Spleen (tissue), 13 donors: ENCODE measurements at places on chromosomes 4 and X. TPM values are rescaled to one million over a fixed set of nuclear protein-coding genes. Genes with fewer than 3 reads are reported as not detected.

CLIC2 gene
- 61.2 TPM for total RNA-seq

DNA sequence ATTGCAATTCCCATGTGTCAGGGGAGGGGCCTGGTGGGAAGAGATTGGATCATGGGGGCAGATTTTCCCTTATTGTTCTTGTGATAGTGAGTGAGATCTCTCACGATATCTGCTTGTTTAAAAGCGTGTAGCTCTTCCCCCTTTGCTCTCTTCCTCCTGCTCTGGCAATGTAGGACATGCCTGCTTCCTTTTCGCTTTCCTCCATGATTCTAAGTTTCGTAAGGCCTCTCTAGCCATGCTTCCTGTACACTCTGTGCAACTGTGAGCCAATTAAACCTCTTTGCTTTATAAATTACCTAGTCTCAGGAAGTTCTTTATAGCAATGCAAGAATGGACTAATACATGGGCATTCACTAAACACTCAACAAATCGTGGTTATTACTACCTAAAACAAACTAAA is 37.2 kb upstream of the PAPSS1 start:
- peaks cover 5% of the 10 kb centered on the region for H3K4me1 ChIP-seq
- H3K36me3 ChIP-seq, result no peaks in the 10 kb centered on the region
- no peak for DNase-seq
- H3K27ac ChIP-seq, result no peak overlapping the region

GRCh38 chrX:17547658-17548057 is 172.7 kb downstream of the NHS start:
- peaks cover 6% of the 10 kb centered on the region for H3K27me3 ChIP-seq
- H3K36me3 ChIP-seq, result no peaks in the 10 kb centered on the region
- H3K4me3 ChIP-seq, result no peak overlapping the region
- H3K4me1 ChIP-seq, result no peaks in the 10 kb centered on the region
- no peak overlapping the region for H3K27ac ChIP-seq
- DNase-seq, result no peak

GRCh38 chr4:112770114-112770513 is 133.2 kb downstream of the LARP7 start:
- H3K4me3 ChIP-seq, result no peak overlapping the region
- H3K4me1 ChIP-seq, result no peaks in the 10 kb centered on the region
- no peak overlapping the region for H3K27ac ChIP-seq
- H3K36me3 ChIP-seq, result no peaks in the 10 kb centered on the region
- no peaks in the 10 kb centered on the region for H3K27me3 ChIP-seq

GRCh38 chr4:185711726-185712125 is 100.3 kb downstream of the SORBS2 start:
- H3K4me1 ChIP-seq, result no peaks in the 10 kb centered on the region
- no peaks in the 10 kb centered on the region for H3K27me3 ChIP-seq
- DNase-seq, result no peak

DNA sequence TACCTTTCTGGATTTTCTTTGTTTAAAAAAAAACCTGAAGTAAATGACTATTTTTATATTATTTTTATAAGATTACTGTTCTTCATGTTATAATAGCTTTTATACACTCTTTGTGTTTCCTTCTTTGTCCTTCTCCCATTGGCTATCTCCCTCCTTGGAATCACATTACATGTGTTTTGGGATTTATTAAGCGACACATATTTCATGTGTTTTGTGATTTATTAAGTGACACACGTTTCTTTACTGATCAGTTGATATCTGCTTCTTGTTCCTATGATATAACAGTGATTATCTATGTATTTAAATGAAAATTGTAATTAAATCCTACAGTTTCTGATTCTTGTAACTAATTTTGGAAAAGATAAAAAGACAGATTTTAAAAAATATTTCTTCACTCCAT is 817.3 kb upstream of the AGA start:
- H3K27me3 ChIP-seq, result no peaks in the 10 kb centered on the region
- DNase-seq, result no peak
- H3K36me3 ChIP-seq, result no peaks in the 10 kb centered on the region
- H3K27ac ChIP-seq, result no peak overlapping the region
- no peaks in the 10 kb centered on the region for H3K4me1 ChIP-seq
- H3K4me3 ChIP-seq, result no peak overlapping the region

DNA sequence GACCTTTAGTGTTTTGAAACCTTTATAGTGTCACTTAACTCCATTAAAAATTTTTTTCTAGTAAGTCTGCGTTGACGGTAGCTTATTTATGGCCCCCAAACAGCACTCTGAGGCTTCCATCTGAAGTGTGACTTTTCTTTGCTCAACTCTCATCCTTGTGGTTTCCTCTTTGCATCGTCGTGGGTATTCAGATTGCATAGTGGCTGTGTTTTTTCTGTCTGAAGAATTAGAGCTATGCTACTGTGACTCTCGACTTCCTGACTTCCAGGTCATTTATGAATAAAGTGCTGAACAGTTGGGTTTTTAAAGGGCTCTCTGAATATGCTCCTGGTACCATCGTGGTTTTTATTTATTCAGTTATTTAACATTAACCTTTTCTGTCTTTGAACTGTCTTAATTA is 44.9 kb downstream of the JADE1 start:
- H3K4me1 ChIP-seq, result no peaks in the 10 kb centered on the region
- H3K27me3 ChIP-seq, result no peaks in the 10 kb centered on the region
- peaks cover 88% of the 10 kb centered on the region for H3K36me3 ChIP-seq
- peak overlapping the region; percentile 5 for H3K27ac ChIP-seq

DNA sequence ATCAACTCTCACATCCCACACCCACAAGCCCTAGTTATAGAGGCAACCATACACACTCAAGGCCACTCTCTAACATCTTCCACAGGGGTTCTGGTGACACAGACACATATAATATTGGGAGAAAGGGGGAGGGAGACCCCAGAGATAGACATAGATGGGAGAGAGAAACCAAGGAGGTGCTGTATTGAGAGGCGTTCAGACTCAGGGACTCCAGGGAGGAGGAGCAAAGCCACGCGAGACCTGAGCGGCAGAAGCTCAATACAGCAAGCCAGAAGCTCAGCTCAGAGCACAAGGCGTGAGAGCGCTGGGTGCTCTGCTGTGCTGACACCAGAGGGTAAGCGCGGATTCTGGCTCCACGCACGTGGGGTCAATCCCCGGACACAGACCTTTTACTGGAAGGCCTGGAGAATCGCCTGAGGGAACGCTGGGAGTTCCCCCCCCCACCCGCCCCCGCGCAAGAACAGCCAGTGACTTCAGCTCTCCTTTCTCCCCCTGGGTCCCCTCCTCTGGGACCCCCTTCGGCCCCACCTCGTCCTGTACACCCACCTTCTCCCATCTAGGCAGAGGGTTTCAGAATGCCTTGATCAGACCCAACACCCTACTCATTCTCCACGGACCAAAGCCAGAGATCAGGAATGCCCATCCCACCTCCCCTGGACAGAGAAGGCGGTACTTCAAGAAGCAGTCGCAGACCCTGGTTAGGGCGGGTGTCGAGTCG is 8.7 kb downstream of the MSX1 start:
- no peak overlapping the region for H3K27ac ChIP-seq
- DNase-seq, result no peak
- H3K36me3 ChIP-seq, result no peaks in the 10 kb centered on the region
- H3K27me3 ChIP-seq, result peaks cover 100% of the 10 kb centered on the region
- no peak overlapping the region for H3K4me3 ChIP-seq
- peaks cover 43% of the 10 kb centered on the region for H3K4me1 ChIP-seq

GRCh38 chrX:13965531-13965930 is 64.2 kb downstream of the GEMIN8 start:
- H3K4me3 ChIP-seq, result no peak overlapping the region
- no peaks in the 10 kb centered on the region for H3K27me3 ChIP-seq
- peak overlapping the region; percentile 16 for H3K27ac ChIP-seq
- H3K4me1 ChIP-seq, result no peaks in the 10 kb centered on the region

DNA sequence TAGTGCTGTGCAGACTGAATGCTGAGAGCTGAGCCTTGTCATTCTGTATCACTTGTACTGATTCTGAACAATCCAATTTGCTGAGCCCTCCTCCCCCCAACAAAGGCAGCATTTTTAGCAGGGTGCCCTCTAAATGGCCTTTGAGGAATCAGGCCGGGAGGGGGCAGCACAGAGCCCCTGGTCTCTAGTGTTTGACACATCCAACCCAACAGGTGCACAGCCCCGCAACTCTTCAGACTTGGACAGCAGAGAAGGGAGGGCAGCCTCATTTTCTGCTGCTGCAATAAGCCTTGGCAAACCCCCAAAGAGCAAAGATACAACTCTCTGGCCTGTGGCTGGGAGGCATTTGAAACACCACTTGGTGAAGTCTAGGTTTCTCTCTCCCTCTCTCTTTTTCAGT is 3.4 kb downstream of the ATP1B4 start:
- no peaks in the 10 kb centered on the region for H3K27me3 ChIP-seq
- no peak overlapping the region for H3K27ac ChIP-seq
- H3K4me1 ChIP-seq, result no peaks in the 10 kb centered on the region
- peak; percentile 79 for DNase-seq

GRCh38 chr4:137519406-137519805 is 12.9 kb downstream of the PCDH18 start:
- no peak overlapping the region for H3K4me3 ChIP-seq
- no peaks in the 10 kb centered on the region for H3K4me1 ChIP-seq
- no peak for DNase-seq
- no peaks in the 10 kb centered on the region for H3K36me3 ChIP-seq
- H3K27me3 ChIP-seq, result no peaks in the 10 kb centered on the region
- no peak overlapping the region for H3K27ac ChIP-seq

GRCh38 chrX:31580227-31580626 is 508.4 kb upstream of the FTHL17 start:
- H3K27ac ChIP-seq, result no peak overlapping the region
- H3K27me3 ChIP-seq, result no peaks in the 10 kb centered on the region
- no peak overlapping the region for H3K4me3 ChIP-seq
- H3K4me1 ChIP-seq, result no peaks in the 10 kb centered on the region
- DNase-seq, result no peak

DNA sequence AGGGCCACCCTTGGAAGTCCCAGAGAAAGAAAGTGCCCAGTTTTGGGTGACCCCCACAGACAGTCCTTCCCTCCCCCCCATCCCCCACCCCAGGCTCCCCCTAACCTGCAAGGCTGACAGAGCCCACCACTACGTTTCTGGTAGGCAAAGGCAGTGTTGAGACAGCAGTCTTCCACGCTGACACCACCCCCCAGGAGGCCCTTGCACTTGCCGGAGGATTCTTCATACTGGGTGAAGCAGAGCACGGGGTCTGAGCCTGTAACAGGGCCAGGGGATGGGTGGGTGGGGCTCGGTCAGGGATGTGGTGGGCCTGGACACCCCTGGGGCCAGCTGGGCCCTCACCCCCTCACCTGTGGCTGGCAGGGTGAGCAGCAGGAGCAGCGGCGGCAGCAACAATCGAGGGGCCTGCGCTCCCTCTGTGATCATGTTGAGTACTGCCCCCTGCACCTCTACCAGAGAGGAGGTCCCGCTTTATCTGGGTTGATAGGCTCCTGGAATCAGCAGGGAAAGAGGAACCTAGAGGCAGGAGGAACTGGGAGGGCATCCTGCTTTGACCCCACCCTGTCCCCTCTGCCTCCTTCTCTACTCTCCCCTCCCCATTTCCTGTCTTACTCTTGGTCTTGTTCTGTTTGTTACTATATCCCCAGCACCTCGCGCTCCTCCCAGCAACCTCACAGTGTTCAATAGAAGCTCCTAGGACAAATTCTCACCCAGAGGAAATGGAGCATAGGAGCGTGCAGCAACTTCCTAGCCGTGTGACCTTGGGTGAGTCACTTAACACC is at the start of gene CFP:
TSS of gene CFP (minus strand) at position 512 of the 782 bp plus-strand sequence. CDS start at position 426, 86 bp downstream.
- peaks cover 15% of the 10 kb centered on the region for H3K4me1 ChIP-seq
- DNase-seq, result no peak
- no peaks in the 10 kb centered on the region for H3K27me3 ChIP-seq
- peak within 1 kb of the TSS; percentile 10 for H3K4me3 ChIP-seq

DNA sequence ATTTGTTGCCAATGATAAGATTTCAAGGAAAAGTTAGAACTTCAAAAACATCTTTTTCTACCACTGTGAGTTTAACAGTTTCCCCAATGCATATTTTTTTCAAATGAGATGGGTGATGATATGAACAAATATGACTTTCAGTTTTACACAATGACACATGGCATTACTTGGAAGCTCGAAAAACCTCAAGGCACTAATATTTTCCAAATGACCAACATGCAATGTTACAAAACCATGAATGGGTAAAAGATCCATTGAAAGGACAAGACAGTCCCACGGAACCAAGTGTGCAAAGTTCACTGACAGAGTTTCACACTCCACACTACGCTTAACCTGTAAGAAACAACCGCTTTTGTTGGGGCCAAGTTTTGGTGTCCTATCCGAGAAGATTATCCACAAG is 84.5 kb downstream of the CD99L2 start:
- H3K4me3 ChIP-seq, result no peak overlapping the region
- H3K27ac ChIP-seq, result no peak overlapping the region
- no peaks in the 10 kb centered on the region for H3K36me3 ChIP-seq
- DNase-seq, result no peak
- H3K27me3 ChIP-seq, result no peaks in the 10 kb centered on the region
- no peaks in the 10 kb centered on the region for H3K4me1 ChIP-seq

- H3K4me3 ChIP-seq, result no peak overlapping the region
- H3K4me1 ChIP-seq, result no peaks in the 10 kb centered on the region
- H3K27me3 ChIP-seq, result peaks cover 34% of the 10 kb centered on the region
- H3K27ac ChIP-seq, result no peak overlapping the region
- no peaks in the 10 kb centered on the region for H3K36me3 ChIP-seq
These were observed 23.9 kb downstream of the ADRA2C start for GRCh38 chr4:3790006-3790561.

- no peaks in the 10 kb centered on the region for H3K36me3 ChIP-seq
- DNase-seq, result no peak
- no peak overlapping the region for H3K27ac ChIP-seq
- H3K27me3 ChIP-seq, result no peaks in the 10 kb centered on the region
These were observed 153.7 kb upstream of the FGF16 start for GRCh38 chrX:77293331-77293995.
